ENCODE measurements at places on chromosomes 1 and 21. TPM values are rescaled to one million over a fixed set of nuclear protein-coding genes. Genes with fewer than 3 reads are reported as not detected.

The LINGO4 gene
- total RNA-seq: not detected

The DNASE2B gene
- not detected for total RNA-seq

The FAM43B gene
- total RNA-seq: 0.33 TPM

The ZNF362 gene
- total RNA-seq: 6.6 TPM

The DYNLT4 gene
- total RNA-seq: not detected

The B3GALT5 gene
- total RNA-seq: 0.15 TPM

The PPFIA4 gene
- total RNA-seq: 20.0 TPM

Measured in smooth muscle cell of trachea (primary cell).